Adrenal gland (tissue), 19 donors: ENCODE measurements at places on chromosomes 16 and 17. TPM values are rescaled to one million over a fixed set of nuclear protein-coding genes. Genes with fewer than 3 reads are reported as not detected.

- no peak overlapping the region for H3K4me3 ChIP-seq
- H3K36me3 ChIP-seq, result no peaks in the 10 kb centered on the region
- no peak for DNase-seq
- H3K4me1 ChIP-seq, result no peaks in the 10 kb centered on the region
Measured at GRCh38 chr17:73155410-73156165, 9.2 kb upstream of the SSTR2 start.

NLRC5 gene
- 33.8 TPM for total RNA-seq

CDH16 gene
- not detected for total RNA-seq

DNA sequence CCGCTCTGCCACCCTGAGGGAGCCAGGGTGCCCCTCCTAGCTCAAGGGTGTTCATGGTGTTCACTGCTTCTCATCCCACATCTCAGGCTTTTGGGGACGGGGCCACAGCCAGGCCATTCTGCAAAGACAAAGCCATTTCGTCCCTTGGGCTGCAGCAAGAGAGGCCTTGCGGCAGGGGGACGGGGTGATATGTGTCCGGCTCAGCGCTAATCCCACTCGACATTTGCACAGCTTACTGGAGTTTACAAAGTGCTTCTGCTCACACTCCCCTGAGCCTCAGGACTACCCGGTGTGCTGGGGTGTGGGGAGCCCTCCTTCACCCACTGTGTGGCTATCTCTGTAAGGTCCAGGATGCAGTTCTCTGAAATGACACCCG, 84.3 kb downstream of the RTN4RL1 start:
- H3K36me3 ChIP-seq, result no peaks in the 10 kb centered on the region
- no peak overlapping the region for H3K27ac ChIP-seq
- DNase-seq, result no peak
- no peaks in the 10 kb centered on the region for H3K27me3 ChIP-seq
- H3K4me3 ChIP-seq, result no peak overlapping the region
